ENCODE measurements at places on chromosomes 1 and 21.
A peak's percentile ranks its signal among the peaks of the same experiment; 100 is the strongest.

GRCh38 chr1:92961131-92961895 lies at the start of gene DIPK1A:
DIPK1A (minus strand) TSS chr1:92961462; CDS start chr1:92961429, 33 bp downstream.
- peak; percentile 74 for DNase-seq

DNA sequence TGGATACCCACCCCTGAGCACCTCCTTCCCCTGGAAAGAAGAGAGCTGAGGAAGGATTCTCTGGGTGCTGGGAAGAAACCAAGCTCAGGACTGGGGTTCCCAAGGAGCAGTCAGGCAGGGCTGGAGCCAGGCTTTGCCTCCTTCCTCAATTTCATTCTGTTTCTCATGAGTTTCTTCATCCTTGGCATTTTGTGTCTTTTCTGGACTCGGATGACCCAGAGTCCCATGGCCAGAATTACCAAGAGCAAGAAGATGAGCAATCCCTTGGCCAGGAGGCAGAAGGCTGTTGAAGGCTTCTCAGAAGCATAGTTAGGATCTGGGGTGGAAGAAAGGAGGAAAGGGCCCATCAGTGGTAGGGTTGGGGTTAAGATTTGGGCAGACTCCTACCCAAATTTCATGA lies 2.5 kb downstream of the SLAMF9 start:
- DNase-seq: no peak

DNA sequence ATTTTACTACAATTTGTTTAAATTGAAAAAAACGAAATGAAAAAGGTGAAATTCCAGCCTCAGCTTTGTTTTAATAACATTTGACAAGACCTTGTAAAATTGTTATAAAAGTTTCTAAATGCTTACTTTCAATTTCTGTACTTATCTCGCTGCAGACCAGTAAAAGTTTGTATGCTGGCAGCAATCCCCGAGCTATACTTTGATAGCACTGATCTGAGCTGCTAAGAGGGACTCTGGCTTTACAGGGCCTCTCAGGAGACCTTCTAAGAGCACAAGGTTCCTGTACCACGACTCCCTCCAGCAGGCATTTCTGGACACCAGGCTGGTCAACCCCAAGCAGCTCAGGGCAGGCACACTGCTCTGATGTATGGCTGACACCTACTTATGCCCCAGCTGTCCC lies 13.1 kb downstream of the STMN1 start:
- no peak for DNase-seq

DNA sequence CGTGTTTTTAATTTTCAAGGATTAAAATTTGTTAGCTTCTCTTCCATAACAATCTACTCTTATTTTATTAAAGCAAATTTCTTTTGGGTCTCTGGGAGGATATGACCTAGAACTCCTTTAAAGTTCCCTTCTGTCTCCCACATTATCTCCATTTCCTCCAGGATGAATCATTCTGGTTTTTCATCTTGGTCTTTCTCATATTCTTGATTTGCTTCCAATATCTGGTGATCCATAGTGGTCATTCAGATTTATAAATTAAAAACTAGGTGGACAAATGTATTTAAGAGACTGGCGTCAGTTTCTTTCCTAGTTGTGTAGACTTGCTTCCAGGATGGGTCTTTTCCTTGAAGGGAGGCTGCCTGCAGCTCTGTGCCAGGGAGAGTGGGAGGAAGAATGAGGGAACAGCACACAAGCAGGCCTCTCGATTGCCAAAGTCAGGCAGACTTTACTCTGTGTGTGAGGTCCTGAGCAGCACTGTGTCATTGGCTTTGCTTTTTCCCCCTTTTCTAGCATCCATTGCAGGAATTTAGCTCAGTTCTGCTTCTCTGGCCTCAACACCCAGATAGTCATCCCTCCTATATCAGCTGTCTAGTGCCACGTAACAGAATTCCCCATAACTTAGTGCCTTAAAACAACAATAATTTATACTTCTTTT lies 48.1 kb upstream of the FOXO6 start:
- no peak for DNase-seq

DNA sequence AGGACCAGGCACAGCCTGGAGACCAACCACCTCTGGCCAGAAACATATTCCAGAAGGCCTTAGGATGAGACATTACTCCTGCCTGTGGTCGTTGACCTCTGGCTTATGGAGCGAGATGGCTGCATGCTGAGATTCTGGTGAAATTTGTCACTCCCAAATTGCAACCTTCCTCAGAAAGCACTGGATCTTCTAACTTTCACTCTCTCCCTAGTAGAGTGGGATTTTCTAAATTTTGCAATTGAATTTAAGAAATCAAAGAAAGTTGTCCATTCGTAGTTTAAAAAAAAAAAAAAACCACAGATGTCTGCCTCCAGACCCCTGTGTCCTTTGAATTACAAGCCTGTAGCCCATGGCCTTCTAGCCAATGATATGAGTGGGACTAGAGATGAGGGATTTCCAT lies 28.6 kb upstream of the IL10 start:
- DNase-seq: no peak

- no peak for DNase-seq
These were observed 59.9 kb upstream of the FBXO28 start for GRCh38 chr1:224054012-224054411.

DNA sequence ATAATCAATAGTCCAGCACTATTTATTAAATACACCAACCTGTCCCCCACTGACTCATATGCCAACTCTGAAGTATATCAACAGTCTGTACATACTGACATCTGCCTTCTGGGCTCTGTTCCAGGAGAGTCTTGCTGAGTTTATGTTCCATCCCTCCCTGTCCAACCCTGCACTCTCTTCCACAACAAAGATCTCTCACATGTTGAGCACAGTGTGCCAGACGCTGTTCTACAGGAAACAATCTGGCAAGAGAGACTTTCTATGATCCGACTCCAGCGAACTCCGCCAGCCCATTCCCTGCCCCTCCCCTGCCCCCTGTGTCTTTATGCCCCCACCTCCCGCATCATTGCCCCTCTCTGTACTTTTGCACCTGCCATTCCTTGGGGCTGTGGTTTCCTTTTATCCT lies 3.4 kb downstream of the LACTBL1 start:
- DNase-seq: no peak

DNA sequence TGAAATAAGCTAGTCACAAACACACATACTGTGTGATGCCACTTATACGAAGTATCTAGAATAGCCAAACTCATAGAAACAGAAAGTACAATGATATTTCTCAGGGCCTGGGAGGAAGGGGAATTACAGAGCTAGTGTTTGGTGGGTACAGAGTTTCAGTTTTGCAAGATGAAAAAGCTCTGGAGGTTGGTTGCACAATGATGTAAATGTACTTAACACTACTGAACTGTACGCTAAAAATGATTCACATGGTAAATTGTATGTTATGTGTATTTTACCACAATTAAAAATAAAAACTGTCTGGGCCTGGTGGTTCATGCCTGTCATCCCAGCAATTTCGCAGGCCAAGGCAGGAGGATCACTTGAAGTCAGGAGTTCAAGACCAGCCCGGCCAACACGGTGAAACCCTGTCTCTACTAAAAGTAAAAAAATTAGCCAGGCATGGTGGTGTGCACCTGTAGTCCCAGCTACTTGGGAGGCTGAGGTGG lies 15.3 kb upstream of the FHAD1 start:
- no peak for DNase-seq

DNA sequence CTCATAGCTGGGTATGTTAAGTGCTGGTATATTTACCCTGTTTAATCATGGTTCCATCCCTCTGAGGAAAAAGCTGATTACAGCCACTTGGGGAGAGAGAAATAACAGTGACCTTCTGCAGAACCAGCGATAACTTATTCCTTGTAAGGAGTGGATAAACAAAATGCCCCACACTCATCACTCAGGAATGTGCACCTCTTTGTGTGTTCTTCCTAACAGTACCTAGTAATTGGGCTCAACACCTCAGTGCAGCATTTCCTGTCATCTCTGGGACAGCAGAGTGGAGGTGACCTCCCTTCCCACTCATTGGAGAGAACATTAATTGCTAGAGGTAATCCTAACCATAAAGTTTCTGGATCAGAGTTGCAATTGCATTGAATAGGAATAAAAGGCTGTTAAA lies 112.5 kb upstream of the F3 start:
- DNase-seq: no peak

GRCh38 chr1:151011154-151011850 lies 3.1 kb downstream of the PRUNE1 start:
- no peak for DNase-seq

GRCh38 chr1:90347366-90347765 lies 352.5 kb downstream of the ZNF326 start:
- DNase-seq: peak; percentile 0

DNA sequence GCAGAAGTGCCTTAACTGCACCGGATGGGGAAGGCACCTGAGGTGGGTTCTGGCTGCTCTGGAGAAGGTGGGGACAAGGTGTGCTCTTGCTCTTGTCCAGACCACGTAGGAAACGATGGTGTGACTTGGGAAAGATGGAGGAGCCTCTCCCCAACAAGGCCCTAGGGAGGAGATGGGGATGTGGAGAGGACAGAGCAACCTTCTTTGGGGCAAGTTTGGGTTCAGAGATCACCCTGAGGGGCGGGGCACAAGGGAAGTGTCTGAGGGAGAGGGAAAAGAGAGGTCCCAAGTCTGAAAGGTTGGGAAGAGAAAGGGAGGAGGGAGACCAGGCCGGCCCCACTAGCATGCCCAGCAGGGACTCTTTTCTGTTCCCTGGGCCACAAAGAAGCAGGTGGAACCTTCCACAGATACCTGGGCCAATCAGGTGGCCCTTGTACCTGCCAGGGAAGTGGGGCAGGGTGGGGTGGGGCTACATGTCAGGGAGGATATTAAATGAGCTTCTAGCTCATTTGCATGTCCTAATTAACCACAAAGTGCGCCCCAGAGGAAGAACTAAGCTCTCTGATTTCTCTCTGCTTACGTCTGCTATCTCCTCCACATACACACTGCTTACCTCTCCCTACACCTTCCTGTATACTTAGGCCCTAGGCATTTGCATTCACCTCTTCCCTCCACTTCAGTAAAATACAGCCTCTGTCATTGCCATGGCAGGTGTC lies 15.9 kb downstream of the INKA2 start:
- DNase-seq: no peak

GRCh38 chr1:71377886-71378285 lies 297.1 kb upstream of the ZRANB2 start:
- no peak for DNase-seq

DNA sequence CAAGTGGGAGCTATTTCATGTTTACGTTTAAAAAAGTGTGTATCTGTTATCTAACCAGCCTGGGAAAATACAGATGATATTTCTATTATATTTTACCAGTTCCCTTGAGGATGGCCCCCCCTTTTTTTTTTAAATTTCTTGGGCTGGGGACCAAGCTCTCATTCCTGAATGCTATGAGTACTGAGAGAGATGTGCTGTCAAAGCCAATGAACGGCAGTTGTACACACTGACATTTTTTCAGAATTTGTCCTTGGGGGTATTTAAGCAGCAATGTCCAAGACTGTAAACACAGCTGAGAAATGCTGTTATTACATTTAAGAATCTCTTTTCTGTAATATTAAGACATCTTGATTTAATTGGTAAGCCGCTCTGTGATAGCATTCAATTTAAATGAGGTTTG lies 177.9 kb downstream of the ST6GALNAC3 start:
- DNase-seq: no peak

- DNase-seq: no peak
These were observed 172.7 kb upstream of the ZP4 start for GRCh38 chr1:238063454-238063853.

- no peak for DNase-seq
These were observed 112.0 kb downstream of the PDE4B start for GRCh38 chr1:65904681-65905083.

GRCh38 chr21:21547368-21547953 lies 549.3 kb downstream of the NCAM2 start:
- no peak for DNase-seq

- DNase-seq: peak; percentile 14
These were observed 27.4 kb downstream of the IFI44 start for GRCh38 chr1:78676993-78677392.

DNA sequence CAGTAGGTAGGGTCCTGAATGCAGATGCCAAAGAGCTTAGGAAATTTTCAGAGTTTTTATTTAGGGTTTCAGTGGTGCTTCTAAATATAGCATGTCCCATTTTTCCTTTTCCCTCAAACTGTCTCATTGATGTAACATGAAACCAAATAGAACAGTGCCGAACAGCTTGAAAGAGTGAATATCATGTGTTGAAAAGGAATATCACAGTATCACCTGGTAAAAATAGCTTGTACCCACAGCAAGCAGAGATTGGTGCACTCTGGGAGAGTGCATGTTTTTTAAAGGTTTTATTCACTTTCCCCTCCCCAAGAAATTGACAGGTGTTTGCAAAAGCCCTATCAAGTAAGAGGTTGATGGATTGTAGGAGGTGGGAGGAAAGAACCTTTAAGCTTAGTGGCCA lies 41.9 kb upstream of the ELAVL4 start:
- no peak for DNase-seq

- no peak for DNase-seq
These were observed 225.6 kb upstream of the FGGY start for GRCh38 chr1:59071289-59071688.

DNA sequence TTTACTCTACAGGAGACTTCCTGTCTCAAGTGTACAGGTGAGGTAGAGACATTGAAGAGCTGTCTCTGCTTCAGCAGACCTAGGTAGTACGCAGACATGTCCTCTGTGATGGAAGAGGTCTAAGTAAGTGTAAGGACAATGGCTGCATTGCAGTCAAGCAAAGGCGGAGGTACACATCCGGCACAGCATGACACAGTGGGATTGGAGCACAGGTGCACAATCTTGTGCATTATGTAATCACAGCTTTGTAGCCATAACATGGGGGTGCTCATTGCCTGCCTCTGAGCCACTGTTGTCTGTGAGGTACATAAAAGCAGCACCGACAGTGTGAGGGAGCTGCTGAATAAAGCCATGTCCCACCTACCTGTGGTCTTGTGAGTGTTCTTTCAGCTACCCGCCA lies 66.4 kb upstream of the CCDC190 start:
- DNase-seq: no peak

DNA sequence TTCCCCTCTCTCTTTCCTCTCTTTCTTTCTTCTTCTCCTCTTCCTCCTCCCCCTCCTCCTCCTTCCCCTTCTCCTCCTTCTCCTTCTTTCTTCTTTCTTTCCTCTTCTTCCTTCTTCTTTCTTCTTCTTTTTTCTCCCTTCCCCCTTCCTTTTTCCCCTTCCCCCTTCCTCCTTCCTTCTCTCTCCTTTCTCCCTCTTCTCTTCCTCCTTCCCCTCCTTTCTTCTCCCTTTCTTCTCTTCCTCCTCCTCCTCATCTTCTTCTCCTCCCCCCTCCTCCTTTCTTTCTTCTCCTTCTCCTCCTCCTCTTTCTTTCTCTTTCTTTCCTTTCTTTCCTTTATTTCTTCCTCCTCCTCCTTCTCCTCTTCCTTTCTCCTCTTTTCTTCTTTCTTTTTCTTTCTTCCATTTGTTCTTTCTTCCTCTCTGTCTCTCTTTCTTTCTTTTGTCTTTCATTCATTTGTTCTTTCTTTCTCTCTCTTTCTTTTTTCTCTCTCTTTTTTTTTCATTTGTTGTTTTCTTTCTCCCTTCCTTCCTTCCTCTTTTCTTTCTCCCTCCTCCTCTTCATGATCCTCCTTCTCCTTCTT lies 26.5 kb downstream of the HRNR start:
- DNase-seq: no peak

DNA sequence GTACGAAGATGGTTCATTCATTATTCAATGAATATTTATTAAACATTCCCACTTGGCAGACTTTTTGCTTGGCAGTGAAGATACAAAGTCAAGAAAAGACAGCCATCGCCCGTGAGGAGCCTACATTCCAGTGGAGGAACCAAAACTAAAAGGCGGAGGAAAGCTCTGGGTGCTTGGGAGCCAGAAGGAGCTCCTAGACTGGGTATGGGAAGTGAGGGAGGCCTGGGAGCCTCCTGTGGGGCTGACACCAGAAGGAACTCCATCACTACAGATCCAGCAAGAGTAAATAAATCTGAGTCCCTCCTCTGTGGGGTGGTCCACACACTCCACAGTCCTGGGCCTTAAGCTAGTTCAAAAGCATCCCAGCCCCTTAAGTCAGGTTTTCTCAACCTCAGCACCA lies 14.9 kb downstream of the RNASEL start:
- DNase-seq: no peak

All from midbrain (tissue), 1 donor.